ENCODE measurements at places on chromosomes 5 and 9.
A peak's percentile ranks its signal among the peaks of the same experiment; 100 is the strongest.

DNA sequence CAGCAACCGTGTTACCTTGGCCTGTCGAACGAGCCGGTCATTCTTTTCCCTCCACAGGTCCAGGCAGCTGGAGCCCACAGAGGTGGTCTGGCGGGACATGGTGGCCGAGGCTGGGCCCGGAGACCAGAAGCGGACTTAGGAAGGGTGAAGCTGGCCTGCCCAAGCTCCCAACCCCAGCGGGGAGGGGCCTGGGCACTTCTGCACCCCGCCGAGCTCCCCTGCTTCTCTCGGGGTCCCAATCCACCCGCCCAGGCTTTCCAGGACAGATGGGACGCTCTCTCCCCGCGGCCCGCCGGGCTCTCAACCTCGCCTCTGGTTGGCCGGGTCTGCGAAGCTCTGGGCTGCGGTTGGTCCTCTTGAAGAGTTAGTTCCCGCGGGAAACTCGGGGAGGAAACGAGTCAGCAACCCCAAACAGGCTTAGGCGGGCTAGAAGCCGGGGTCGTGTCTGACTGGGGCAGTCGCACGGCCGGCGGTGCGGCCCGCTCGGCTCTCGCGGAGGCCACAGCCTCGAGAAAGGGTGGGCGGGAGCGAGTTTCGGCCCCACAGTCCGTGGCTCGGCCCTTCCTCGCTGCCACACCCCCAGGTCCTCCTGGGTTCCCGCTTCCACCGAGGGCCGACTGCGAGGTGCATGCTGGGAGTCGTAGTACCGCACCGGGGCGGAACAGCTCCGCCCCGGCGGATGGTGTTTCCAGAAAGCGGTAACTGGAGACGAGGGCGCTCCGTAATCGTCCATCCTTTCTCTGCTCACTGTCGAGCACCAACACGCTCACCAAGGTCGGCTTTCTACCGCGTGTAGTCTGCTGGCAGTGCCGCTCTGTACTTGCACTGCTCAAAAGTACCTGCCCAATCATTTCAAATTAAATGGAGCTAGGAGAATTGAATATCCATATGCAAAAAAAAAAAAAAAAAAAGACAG is at the start of gene FANCG:
FANCG (minus strand) TSS at position 517 of the 916 bp plus-strand sequence; CDS start at position 99, 418 bp downstream.
- DNase-seq = peak; percentile 94

DNA sequence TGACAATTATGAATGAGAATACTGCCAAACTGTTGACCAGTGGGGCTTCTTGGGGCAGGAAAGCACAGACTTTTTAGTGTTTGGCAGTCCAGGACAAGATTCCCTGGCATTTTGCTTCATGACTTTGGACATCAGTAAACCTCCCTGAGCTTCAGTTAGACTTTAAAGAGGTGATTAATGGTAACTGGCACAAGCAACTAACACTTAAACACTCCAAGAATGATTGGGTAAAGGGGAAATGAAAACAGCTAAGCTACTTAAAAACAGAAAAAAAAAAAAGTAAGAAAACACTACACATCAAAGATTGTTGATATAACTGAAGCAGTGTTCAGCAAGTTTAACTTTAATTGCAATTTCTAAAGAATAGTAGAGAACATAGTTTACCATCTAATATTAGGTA is 13.4 kb downstream of the PAIP1 start:
- no peak for DNase-seq

DNA sequence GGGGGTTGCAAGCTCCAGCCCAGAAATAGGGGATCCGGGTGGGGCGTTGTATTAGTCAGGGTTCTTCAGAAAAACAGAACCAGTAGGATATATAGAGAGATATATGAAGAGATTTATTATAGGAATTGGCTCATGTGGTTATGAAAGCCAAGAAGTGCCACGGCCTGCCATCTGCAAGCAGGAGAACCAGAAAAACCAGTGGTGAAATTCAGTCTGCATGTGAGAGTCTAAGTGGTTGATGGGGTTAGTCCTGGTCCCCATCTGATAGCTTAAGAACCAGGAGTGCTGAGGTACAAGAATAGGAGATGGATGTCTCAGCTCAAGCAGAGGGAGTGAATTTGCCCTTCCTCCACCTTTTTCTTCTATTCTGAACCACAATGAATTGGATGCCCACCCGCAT is 123.4 kb upstream of the APC start:
- no peak for DNase-seq

DNA sequence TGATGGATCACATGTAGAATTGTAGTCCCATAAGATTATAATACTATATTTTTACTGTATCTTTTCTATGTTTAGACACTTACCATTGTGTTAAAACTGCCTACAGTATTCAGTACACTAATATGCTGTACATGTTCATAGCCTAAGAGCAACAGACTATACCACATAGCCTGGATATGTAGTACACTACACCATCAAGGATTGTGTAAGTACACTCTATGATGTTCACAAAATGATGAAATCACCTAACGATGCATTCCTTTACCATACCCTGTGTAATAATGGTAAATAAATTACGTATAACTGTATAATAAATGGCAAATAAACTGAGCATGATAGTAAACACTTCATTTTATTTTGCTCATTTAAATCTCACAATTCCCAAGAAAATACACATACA is 60.3 kb downstream of the RICTOR start:
- DNase-seq = peak; percentile 48

DNA sequence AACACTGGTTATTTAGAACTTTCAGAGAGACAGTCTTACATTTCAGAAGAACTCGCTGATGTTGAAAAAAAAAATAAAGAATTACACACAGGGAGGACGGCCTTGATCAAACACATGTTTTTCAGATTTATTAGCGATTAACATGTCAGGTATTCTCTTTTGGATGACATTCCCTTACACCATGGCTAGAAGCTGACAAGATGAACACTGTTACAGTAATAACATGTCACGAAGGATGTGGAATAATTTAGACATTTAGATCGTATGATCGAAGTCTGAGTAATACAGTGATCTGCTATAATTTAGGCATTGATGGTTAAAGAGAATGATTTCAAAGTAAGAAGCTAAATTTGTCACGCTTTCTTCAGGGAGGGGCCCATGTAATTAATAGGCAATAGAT is 24.6 kb upstream of the FBXL7 start:
- DNase-seq = no peak

DNA sequence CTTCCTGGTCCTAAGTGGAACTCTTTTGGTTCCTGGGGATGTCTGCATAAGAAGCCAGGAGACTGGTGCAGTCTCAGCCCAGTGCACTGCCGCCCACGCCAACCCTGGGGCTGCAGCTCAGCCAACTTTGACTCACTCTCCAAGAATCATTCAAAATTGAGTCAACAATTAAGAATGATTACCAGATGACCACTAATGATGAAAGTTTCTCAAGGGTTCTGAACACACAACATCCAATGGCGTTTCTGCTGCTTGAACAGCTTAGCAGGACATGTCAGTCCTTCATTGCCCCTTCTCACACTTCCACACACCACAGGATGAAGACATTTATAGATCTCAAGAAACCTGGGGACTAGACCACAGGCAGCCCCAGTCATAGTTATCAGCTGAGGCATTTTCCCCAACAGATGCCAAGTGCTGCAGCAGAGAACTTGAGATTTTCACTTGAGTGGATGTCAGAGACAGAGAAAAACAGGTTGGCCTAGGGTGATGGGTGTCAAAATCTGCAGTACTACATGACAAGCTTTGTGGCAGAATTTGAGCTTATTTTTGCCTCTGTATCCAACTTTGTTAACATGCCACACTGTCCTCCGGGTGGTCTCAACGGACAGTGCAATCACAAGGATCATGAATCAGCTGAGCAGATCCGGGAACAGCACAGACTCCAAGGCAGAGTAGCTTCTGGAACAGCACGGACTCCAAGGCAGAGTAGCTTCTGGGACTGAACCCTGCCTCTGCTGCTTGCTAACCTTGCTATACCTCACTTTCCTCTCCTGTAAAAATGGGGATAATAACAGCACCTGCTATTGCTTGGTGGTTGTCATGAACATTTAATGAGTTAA is 356.1 kb downstream of the SPOCK1 start:
- peak; percentile 91 for DNase-seq

- DNase-seq = no peak
Observed at GRCh38 chr5:64003966-64004365, 41.7 kb upstream of the HTR1A start.
